ENCODE measurements at places on chromosomes 1 and 21.

GRCh38 chr1:206513312-206514111 lies 6.2 kb downstream of the RASSF5 start:
- no peak for DNase-seq

DNA sequence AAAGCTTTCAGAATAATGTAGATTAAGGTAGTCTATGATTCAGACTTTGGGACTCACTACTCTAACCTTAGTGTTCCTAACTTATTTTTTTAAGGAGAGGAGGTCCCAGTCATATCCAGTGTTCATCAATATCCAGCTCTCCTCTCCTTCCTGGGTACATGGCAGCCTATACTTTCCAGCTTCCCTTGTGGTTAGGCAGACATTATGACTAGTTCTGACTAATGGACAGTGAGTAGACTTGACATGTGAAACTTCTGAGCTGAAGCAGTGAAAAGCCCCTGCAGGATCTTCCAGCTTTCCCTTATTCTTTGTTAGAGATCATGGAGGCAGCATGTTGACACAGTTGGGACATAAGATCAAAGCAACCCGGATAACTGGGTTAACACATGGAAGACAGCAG lies 144.2 kb downstream of the PTPRU start:
- DNase-seq, result no peak

- DNase-seq, result no peak
Measured at GRCh38 chr1:1918901-1919303, at the start of gene TMEM52. TSS of gene TMEM52 (minus strand) at chr1:1919279. CDS start at chr1:1919265, 14 bp downstream.

DNA sequence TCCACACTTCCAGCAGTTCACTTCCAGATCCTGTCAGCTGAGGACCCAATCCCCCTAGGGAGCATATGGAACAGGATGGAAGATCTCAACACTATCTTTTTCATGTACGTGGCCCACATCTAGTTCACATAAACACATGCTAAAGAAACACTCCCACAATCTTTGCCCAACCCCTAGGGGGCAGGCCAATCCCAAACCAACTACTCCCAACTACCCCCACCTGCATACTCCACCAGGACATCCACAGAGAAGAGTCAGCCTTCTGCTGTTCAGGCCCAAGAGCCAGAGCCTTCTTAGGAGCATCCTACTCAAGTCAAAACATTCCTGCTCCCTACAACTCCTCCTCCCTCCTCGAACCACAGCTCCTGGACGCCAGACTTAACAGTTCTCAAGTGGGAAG lies 5.6 kb upstream of the SLC5A9 start:
- no peak for DNase-seq

GRCh38 chr1:116674751-116675150 lies 7.2 kb upstream of the IGSF3 start:
- no peak for DNase-seq

- DNase-seq, result no peak
Measured at GRCh38 chr1:91741301-91741700, 144.7 kb downstream of the TGFBR3 start.

GRCh38 chr1:243916160-243916559 lies 66.1 kb upstream of the AKT3 start:
- DNase-seq, result no peak

DNA sequence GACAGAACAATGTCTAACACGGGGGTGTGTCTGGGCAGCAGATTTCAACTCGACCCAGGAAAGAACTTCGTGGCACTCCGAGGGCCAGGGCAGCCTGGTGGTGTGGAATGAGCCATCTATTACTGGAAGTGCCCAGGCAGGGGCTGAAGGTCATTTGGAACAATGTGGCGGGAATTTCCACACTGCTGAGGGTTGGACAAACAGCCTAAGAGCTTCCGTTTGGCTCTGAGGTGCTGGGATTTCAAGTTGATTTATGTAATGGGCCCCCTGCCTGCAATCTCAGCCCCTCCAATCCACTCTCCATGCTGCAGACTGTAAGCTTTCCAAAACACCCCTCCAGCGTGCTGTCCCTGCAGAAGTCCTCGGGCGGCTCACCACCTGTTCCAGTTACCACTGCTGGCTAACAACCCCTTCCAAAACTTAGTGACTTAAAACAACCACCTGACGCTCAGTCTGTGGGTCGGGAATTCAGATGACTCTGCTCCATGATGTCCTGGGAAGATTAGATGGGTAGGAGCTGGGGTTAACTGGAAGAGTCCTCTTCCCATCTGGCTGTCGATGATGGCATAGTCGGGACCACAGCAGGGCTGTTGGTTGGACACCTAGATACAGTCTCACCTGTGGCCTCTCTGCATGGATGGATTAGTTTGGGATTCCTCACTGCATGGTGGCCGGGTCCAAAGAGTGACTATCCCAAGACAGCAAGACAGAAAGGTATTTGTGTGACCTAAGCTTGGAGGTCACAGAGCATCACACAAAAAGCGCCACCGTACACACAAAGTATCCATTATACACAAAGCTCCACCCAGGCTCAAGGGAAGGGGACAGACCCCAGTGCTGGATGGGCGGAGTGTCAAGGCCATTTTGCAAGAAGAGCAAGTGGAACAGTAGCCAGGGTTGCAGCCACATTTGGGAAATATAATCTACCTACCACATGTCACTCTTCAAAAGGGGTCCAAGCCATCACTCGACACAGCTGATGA lies 89.7 kb upstream of the IFFO2 start:
- DNase-seq, result no peak

DNA sequence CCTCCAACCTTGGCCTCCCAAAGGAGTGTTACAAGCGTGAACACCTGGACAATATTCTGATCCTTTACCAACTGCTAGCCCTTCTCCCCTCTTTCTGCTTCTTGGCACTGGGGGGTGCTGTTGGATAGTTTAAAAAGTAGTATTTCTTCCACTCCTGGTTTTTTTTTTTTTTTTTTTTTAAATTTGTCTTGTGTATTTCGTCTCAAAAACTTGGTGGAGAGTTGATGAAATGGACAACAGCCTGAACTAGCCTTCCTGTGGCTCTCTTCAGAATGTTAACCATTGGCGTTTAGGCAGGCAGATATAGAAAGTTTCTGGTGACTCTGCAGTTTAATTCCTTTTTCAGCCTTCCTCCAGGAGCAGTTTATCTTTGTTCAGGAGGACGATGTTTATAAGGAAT lies 69.7 kb upstream of the USP24 start:
- no peak for DNase-seq

DNA sequence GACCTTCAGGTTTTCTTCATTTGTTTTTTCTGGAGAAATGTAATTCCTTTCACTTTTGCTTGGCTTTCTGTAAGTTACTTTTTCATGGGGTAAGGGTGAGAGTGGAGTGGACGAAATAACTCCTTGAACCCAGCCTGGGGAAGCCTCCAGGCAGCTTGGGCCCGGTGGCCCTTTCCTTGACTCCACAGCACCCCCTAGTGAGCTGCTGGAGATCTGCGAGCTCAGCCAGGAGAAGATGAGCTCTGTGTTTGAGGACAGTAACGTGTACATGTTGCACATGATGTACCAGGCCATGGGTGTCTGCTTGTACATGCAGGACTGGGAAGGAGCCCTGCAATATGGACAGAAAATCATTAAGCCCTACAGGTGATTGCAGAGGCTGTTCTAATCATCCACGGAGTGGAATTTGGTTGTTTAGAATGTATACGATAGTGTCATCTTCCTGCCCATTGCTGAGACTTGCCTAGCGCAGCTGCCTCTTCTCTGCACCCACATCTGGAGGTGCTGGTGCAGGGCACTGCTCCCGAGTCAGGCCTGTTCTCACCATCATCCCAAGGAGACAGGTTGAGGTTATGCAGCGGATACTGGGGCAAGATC lies 51.0 kb downstream of the SMYD2 start:
- DNase-seq, result no peak

DNA sequence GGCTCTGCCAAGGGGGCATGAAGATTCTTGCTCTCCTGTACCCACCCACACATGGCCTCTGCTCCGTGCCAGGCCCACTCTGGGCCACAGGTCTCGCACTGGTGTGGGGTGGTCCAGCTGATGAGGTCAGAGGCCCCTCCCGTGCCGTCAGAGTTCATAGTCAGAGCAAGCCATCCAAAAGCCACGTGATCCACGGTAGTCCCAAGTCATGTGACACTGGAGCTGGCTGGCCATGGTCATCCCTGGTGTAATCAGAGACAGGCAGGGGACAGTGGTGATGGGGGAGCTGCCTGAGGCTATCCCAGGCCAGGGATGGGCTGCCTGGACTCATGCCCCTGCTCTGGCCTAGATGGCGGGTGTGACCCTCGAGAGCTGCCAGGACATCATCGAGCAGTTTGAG lies 10.5 kb downstream of the PLCH2 start:
- DNase-seq, result no peak

DNA sequence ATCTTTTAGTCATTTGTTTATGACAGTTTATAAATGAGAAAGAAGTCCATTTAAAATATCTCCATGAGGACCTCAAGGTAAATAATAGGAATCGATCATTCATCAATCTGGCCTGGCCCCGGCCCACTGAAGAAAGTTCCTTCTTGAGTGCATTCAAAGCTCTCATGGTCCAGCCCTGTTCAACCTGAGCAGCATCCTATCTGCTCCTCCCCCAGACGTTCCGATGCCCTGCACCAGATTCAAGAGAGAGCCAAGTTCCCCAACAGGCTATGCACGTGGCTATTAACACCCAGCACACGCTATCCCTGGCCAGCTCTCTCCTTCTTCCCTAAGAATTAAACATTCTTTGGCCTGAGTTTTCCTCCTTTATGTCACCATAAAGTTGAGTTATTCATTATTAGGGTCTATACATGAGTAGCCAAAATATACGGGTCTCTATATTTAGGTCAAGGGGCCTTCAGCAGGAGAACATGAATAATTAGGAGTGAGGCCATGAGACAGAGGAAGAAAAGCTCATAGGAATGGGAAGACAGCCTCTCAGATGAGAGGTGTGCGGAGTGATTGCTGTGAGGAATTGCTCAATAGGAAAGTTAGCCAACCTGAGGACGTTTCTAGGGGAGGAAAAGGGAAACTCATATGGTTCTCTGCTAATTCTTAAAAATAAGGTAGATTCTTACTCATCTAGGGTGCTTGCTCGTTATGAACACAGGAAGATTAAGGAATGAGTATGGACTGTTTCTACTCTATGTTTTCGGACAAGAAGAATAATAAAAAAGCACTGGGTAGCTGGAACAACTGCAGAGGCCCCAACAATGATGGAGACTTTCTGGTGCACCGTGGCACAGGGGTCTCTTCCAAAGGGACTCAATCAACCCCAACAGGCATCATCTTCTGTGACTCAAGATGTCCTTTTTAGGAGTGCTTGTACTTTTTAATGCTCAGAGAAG lies 23.6 kb downstream of the RUNX1 start:
- no peak for DNase-seq

DNA sequence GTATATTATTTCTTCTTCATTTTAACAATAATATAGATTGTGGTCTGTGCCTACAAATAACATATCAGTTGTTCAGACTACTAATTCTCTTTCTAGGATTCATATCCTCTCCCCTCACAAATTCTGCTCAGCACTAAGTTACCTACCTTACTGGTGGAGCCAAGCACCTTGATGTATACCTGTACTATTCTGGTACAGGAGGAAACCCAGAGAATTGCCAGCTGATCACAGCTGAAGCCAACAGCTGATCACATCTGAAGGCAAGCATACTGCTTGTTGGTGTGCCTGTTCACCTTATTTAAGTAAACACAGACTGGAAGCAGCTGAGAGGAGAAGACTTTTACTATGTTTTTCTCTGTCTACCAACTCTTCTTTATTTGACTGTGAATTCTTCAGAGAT lies 101.8 kb downstream of the PBX1 start:
- DNase-seq, result no peak

DNA sequence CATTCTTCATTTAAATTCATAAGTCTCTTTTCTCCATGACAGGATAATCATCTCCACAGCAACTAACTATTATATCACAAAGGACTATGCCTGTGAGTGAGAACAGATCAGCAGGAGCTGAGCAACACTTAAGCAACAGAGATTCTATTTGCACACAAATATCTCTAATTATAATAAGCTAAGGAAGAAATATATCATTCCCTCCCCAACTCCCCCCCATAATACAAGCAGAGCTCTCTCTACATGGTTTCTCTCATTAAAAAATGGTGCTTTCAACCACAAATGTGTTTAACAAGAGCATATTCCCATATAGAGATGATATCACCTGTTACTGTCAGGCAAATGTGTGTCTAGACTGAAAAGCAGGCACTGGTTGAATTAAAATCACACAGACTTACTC lies 34.5 kb upstream of the NIBAN1 start:
- DNase-seq, result peak; percentile 94

GRCh38 chr1:166170726-166171125 lies 3.9 kb upstream of the FAM78B start:
- no peak for DNase-seq

DNA sequence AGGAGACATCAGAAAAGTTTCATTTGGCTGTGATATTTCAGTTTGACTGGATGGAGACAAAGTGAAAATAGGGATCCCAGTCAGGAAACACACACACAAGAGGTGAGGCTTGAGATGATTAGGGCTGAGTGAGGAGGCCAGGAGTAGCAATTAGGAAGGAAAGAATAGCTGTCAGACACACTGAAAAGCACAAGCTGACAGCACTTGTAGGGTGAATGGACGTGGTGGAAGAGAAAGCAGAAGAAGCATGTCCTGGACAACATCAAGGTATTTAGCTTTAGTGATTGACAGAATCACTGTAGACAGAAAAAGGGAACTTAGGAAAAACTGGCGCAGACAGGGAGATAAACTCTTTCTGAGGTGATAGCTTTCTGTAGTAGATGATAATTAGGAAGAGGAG lies 347.7 kb downstream of the TGFB2 start:
- DNase-seq, result no peak

- DNase-seq, result no peak
Measured at GRCh38 chr1:60864722-60865121, 217.6 kb upstream of the NFIA start.

DNA sequence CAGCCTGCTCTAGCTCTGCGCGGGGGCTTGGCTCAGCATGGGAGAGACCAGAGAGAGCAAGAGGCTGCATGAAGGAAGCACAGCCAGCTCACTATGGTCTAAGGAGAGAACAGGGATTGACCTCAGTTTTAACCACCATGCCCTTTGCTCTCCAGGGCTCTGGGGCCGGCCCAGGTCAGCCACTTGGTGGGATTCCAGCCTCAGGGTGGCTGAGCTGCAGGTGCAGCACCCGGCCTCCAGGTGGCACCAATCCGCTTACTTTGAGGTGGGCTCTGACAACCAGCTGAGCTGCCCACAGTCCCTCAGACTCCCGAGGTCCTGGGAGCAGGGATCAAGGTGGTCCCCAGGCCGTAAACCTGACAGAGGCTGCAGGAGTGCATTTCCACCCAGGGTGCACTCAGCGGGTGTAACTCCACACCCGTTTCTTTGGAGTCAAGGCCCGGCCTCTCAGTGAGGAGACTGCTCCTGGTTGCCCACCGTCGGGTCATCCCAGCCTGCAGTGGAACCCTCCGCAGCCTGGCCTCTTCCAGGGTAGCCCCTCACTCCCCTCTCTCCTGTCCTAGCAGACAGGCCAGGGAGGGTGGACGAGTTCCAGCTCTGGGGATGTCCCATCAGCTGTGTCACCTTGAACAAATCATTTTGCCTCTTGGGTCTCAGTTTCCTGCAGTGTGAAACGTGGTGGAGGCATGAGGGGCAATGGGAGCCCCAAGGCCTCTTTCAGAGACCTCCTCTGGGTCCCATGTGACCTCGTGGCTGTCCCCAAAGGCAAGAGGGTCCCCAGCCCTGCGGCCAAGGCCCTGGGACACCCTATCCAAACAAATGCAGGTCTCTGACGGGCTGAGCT lies 607 bp upstream of the LGR6 start:
- DNase-seq, result no peak

- DNase-seq, result no peak
Measured at GRCh38 chr1:205486258-205486657, 18.2 kb upstream of the CDK18 start.

- DNase-seq, result no peak
Measured at GRCh38 chr1:202701200-202701599, 9.1 kb downstream of the SYT2 start.

GRCh38 chr1:165619647-165620151 lies 11.3 kb upstream of the MGST3 start:
- DNase-seq, result no peak

- no peak for DNase-seq
Measured at GRCh38 chr21:35375115-35375514, 326.0 kb upstream of the RUNX1 start.

Measured in NCI-H1417 treated with DMSO at 0.1 percent for 48 hours (cell line).